ENCODE measurements at places on chromosomes 6 and 20.

DNA sequence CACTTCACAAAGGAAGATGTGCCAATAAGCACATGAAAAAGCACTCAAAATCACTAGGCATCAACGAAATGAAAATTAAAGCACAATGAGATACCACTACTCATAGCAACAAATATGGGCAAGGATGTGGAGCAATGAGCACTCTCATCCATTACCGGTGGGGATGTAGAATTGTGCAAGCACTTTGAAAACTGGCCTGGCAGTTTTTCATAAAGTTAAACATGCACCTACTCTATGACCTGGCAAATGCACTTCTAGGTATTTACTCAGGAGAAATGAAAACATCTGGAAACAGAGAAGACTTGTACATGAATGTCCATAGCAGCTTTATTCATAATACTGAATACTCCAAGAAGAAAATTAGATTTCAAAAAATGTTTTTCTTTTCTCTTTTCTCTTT lies 34.1 kb upstream of the TMEM14A start:
- DNase-seq = no peak

DNA sequence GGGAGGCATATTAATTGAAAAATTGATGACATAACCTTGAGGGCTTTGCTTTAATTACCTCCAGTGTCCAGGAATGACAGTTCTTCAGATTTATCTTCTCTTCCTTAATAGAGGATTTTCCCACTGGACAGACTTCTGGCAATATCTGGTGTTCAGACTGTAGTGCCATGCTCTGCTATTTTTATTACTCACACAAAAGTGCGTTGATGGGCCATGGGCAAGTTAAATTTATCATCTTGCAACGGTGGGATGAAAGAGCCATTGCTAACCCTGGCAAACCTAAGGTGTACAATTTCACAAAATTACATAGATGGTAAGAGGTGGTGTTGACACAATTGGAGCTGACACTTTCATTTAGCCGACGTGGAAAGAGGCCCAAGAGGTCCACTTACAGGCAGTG lies 253.7 kb upstream of the PLCB4 start:
- no peak for DNase-seq

DNA sequence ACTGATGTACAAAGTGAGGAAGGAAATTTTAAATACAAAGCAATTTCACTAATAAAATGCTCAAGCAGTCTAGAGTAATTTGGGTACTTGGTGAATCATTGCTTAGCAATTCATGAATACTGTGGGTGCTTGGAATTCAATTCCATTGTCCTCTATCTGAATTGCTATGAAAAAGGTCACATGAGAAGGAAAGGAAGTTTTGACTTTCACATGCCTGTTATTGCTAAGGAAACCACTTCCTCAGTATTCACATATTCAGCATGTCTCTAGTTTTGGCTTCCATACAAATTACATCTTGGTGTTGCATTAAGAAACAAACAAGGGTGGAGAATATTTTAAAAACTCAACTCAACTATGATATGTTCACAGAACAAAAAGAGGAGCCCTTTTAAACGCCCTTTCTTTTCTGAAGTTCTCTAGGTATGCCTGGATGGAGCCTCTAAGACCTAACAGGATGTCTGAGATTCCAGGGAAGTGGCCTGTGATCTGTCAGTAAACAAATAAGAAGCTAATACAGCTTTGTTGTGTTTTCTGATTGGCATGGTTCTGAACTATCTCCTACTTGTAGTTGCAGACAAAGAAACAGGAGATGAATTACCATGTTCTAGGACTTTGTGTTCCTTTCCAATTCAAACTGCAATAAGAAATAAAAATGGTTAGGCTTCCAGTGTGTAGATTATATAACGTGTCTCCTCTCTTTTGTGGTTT lies 190.4 kb downstream of the OGFRL1 start:
- DNase-seq = no peak

DNA sequence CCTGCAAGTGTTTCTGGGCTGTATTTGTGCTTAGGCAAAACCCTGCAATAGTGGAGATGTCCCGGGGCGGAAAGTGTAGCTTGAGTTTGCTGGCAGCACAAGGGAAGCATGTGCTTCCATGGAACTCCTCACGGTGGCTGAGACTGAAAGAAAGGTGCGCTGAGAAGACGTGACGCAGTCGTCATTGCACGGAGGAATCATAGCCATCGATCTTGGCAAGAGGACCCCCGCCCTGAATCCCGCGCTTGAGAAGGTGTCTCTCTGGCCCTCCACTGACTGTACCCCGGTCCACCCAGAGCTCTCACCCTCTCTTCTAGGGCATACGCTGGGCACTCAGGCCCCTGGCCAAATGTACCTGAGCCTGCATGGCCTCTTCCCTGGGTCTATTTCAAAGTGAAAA lies 1081.8 kb upstream of the DEFB115 start:
- no peak for DNase-seq

- no peak for DNase-seq
These were observed 8.0 kb upstream of the TUBB2B start for GRCh38 chr6:3235486-3235885.

DNA sequence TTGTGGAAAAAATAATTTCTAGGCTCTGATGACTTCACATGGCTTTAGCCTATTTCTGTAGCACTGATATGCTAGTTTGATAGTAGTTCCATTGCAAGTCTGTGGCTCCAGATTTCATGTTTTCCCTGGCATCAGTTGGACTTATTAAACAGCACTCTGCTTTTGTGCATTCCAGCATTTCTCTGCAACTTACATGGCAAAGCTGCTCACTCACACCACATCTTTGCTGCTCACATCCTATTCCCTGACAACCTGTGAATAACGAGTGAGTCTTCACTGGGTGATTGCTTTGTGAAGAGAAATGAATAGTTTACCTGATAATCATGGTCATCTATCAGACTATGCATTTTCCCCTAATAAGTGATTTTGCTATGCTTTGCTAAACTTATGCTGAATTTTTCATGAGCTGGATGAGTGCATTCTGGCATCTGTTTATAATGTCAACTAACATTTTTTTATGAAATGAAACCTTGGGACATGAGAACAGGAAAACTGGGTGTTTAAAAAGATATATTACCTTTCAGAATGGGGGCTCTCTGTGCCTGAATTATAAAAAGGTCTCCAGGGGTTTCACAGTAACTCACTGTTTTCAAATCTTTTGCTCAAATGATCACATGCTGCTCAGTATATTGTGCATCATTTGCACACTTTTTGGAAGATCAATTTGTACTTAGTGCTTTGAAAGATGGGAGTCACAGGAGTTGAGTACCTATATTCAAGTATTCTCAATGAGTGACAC lies 301.8 kb downstream of the TBC1D32 start:
- no peak for DNase-seq

DNA sequence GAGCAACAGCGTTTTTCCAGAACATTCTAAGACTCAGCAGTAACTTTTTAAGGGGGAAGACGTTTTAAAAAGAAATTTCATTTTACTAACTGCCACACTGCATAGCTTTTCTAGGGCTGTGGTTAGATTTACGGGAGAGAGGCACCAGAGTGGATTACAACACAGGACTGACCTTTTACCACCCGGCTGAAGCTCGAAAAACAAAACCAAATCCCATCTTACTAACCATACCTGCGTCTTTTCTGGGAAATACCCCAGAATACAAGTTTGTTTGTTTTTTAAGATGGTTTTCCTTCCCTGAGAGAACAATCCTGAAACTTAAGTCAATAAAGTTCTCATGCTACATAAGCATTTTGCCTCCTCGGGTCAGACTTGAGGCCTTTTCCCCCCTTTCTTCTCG lies 209.3 kb upstream of the SOX4 start:
- DNase-seq = no peak

DNA sequence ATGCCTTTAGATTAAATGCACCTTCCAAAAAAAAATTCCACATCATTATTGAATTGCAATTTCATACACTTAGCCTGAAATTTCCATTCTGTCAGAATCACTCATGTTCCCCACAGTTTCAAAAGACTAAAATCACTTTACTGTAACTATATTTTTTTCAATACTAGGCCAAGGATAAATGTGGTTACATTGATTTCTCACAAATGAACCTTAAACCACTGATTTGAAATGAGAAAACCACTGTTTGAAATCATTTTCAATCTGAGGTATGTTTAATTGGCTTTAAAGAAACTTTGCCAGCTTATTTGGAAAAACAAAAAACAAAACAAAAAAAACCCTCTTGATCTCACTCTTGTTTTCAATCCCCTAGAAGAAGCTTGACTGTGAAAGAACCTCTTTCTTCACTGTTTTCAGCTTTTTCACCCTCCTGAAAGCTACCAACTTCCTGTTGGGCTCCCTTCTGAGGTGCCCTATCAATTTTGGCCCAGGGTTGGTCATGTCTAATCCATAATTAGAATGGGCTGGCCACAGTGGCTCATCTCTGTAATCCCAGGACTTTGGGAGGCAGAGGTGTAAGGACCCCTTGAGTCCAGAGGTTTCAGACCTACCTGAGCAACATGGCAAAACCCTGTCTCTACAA lies 242.5 kb downstream of the ADGRG6 start:
- no peak for DNase-seq

GRCh38 chr20:51763965-51764602 lies 4.1 kb downstream of the ATP9A start:
- no peak for DNase-seq

- DNase-seq = no peak
These were observed 275.2 kb upstream of the CNR1 start for GRCh38 chr6:88441346-88441745.

DNA sequence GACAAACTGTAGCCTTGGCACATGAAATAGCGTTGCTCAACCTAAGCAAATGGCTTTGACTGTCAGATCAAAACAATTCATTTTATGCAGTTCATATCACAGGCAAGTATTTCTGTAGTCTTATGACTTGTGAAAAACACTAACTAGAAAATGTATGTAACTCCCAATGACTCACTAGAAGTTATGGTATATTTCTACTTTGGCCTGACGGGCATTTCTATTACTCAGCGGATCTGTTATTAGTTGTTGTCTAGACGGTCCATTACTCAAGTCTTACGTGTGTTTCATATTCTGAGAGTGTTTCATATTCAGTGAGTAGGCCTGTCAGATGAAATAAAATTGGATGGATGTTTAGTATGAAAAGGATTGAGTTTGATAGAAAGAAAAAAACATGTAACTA lies 880.9 kb downstream of the PRIM2 start:
- no peak for DNase-seq

DNA sequence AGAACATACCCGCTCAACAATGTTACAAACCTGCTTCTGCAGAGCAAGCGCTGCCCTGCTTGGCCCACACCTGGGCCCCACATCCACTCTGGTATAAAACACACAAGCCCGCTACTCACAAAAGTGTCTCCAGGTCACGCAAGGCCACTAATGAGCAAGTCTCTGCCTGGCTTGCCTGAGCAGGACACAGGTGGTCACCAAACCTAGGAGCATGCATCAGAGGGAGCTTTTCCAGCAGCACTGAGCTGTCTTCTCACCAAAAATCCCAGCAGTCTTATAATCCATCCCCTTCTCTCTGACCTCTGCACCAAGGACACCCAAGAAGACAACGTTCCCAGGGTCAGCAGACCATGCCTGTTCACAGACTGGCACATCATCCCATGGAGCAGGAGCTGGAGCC lies 100.8 kb downstream of the DLL1 start:
- DNase-seq = no peak

DNA sequence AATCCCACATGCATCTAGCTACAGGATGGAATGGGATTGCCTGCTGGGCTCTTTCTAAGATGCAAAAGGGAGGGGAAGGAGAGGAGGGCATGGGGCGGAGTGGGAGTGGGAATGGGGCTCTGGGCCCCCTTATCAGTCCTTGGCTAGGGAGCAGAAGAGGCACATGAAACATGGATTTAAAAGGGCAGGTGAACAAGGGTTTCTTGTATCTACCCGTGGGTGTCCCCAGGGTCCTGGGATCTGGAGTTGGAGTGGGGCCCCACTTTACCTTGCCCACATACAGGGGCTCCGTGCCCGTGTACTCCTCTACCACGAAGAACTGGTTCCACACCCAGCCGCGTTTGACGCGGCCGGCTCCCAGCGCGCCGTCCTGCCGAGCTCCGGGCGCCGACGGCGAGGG lies 57.5 kb downstream of the CDH22 start:
- DNase-seq = no peak

- no peak for DNase-seq
These were observed 135.6 kb downstream of the TAF4 start for GRCh38 chr20:61929971-61930666.

GRCh38 chr6:145318952-145319351 lies 416.4 kb downstream of the EPM2A start:
- DNase-seq = no peak

- no peak for DNase-seq
These were observed 16.1 kb upstream of the STX11 start for GRCh38 chr6:144134176-144134575.

- no peak for DNase-seq
These were observed 40.0 kb downstream of the HEBP2 start for GRCh38 chr6:138443979-138444378.

Measured in CD8-positive, alpha-beta T cell (primary cell).